ENCODE measurements at places on chromosomes 7 and 10. TPM values are rescaled to one million over a fixed set of nuclear protein-coding genes. Genes with fewer than 3 reads are reported as not detected.

UCN3 gene
- polyA plus RNA-seq, result 1.0 TPM

CALHM3 gene
- polyA plus RNA-seq, result not detected

VAX1 gene
- polyA plus RNA-seq, result not detected

DNA sequence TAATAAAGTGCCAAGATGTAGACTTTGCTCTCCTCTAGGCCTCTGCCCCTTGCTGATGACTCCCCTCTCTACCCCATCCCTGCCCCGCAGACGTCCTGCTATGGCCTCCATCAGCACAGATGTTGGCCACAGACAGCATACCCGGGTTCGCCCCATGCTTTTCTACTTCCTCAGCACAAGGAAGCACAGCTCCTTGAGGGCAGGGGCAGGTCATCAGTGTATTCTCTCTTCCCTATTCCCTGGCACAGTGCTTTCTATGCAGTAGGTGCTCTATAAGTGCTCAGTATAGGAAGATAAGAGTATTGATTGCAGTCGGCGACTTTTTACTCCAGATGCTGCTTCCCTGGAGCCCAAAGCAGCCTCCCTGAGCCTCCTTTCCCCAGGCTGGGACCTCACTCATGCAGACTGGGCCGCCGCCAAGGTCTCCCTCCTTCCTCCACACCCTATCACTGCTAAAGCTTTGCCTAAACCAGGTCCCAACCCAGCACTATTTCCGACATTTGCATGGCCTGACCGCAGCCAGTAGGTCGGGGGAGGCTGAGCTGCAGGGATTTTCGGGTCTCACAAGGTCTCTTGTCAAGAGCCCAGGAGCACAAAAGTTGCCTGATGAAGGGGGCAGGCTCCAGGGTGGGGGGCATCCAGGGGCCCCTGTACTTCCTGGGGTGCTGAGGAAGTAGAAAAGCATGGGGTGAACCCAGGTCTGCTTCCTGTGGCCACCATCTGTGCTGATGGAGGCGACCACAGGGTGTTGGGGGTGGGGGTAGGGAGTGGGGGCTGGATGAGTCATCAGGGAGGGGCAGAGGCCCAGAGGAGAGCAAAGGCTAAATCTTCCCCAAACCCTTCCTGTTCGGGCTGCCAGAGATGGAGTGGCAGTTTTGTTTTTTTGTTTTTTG, 8.0 kb downstream of the CALHM3 start:
- no peak for DNase-seq

DNA sequence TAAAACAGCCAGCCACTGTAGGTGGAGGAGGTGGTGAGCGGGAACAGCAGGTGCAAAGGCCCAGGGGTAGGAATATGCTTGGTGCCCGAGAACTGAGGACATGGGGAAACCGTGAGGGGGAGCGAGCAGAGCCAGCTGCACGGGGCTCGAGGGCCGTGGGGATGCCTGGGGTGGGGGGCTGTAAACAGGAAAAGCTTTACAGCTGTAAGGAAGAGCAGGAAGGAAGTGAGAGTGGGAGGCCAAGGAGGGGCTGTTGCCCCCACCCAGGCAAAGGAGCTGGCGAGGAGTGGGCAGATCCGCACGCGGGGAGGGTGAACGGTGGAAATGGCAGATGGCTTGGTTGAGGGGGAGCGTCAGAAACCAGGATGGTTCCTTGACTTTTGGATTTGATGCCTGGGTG, 34.4 kb downstream of the ZMIZ1 start:
- no peak for DNase-seq

GRCh38 chr7:42588876-42589275, 323.0 kb downstream of the C7orf25 start:
- no peak for DNase-seq

GRCh38 chr10:15393139-15393825, 22.2 kb upstream of the FAM171A1 start:
- no peak for DNase-seq

DNA sequence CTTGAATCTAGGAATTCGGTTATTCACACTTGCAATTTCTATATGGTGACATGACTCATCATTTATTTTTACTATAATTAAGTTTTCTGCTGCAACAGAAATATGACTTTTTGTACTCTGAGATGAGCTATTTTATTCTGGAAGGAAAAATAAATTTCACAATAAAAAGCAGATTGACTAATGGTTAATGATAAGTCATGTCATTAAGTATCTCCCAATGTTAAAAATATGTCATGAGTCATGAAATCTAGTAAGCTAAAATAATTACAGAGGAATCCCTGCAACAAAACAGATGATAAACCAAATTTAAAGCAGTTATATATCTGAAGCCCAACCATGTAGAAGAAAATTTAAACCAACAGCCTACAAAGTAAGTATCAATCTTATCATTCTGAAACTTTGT, 149.2 kb downstream of the CACNA2D1 start:
- no peak for DNase-seq

- DNase-seq, result no peak
Measured at GRCh38 chr10:86347856-86348255, 18.7 kb downstream of the GRID1 start.

DNA sequence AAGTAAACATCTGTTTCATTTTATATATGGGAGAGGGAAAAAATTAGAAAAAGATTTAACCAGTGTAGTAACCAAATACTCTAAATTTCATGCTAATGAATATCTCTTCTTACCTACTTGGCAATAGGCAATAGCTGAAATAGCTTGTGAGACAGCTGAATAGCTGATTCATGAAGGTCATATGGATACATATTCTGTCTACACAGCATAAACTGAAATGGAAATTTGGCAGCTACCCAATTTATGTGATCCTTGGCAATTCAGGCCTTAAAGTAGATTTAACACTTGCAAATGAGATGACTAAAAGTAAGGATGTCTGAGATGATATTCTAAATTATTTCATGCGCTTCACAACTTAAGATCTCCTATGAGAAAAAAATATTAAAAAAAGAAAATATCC, 261.2 kb upstream of the SEMA3A start:
- no peak for DNase-seq

GRCh38 chr10:31739711-31740110, 188.9 kb downstream of the ARHGAP12 start:
- DNase-seq, result no peak

GRCh38 chr7:67625257-67625737, 628.7 kb downstream of the TYW1 start:
- DNase-seq, result peak; percentile 85

DNA sequence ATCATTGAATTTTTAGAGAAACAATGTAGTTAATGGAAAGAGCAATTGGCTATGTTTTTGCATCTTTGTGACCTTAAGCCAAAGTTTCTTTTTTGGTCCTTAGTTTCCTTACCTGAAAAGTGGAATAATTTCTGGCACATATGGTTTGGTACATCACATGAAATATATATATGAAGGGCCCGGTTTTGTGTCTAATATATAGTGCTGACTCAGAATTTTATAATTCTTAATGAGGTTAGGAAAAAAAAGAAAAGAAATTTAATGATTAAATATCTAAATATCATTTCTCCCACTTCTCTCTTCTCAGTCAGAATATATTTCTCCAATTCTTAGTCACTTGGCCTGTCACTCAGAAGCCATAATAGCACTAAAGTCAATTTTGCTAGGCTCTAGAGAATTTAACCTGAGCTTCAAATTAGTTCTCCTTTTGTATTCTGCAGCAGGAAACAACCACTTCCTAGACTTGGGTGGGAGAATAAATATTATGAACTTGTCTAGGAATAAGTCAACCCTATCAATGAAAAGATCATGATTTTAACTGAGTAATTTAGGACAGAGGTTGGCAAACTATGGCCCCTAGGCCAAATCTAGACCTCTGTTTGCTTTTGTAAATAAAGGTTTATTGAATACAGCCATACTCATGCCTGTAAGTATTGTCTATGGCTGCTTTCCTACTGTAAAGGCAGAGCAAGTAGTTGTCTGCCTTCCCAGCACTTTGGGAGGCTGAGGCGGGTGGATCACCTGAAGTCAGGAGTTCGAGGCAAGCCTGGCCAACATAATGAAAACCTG, 34.6 kb downstream of the PPP1R9A start:
- no peak for DNase-seq

DNA sequence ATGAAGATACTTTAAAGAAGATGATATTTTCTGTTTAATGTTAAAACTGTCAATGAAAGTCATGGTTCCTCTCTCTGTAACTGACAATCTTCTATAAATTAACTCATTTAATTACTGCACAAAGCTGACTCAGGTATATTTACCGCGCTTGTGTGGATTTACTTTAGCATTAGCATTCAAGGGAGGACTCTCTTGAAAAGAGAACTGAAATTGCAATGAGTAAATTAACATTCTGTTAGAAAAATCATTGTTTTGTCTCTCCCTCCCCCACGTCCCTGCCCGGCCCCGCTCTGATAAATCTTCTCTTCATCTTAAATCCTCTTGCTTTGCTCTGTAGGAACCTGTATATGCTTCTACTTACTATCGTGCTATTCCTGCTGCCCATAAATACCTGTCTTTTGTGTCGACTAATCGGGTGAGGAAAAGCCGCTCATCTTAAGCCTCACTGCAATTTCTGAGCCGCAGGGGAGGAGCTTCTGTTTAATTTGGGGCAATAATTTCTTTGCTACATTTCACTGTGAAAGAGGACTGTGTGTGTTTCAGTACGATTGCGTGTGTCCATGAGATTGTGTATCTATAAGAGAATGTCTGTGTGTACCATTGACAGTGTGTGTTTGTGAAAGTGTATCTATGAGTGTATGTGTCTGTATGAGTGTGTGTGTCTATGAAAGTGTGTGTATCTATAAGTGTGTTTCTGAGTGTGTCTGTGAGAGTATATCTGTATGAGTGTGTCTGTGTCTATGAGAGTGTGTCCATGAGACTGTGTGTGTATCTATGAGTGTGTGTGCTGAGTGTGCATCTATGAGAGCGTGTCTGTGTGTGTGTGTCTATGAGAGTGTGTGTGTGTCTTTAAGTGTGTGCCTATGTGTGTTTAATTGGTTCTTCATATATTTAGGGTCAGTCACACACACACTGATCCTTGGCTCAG, 46.5 kb upstream of the LYZL2 start:
- no peak for DNase-seq

DNA sequence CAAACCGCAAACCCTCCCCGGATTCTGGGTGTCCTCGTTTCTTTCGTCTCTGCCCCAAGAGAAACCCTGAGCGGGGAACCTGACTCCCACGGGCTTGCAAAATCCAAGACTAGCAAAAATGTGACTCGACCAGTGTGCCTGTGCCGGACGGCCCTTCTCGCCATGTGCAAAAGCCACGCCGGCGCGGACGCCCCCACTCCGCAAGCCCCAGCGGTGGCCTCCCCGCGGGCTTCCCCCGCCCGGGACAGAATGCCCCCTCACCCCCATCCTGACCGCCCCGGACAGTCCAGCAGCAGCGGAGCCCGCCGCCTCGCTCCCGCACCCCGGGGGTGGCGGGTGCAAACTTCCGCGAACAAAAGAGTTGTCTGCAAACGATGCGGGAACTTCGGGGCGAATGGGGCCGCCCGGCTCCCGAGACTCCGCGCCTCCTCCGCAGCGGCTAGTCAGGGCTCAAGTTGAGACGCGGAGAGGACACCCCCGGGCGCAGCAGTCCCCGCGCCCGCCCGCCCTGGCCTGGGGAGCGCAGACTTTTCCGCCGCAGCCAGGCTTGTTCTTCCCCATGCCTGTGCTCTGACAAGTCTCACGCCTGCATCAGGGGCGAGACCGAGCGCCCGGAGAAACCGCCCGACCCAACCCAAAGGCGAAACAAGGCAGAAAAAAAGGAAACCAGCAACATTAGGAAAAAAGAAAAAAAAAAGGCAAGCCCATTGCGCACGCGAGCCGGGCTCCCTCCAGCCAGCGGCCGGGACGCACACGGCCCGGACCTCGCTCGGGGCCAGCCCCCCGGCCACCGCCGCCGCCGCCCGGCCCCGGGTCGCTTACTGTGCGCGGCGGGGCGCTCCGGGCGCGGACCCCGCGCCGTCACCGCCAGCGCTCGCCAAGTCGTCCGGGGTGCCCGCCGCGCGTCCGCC, 732 bp downstream of the FAM53B start:
- no peak for DNase-seq

DNA sequence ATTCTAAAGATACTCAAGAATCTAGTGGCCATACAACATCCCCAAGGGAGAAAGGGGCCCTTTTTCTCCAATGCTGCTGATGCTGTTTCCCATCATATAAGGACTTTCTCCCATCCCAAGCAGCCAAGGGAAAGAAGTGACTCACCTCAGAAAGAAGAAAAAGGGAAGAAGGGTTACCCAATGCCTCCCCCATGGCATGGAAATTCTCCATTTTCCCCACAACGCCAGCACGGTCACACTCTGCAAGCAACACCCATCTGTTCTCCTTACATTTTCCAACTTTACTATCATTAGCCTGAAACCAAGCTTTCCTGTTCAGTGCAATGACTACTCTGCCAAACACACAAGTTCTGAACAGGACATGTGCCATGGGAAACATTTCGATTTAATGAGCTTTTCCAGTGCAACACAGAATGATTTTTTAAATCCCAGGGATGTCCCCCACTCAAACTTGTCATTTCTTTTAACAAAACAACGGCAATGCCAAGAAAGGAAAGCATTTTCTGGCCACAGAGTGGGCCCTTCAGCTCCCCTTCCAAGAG, 67.9 kb downstream of the PTPRN2 start:
- DNase-seq, result no peak

DNA sequence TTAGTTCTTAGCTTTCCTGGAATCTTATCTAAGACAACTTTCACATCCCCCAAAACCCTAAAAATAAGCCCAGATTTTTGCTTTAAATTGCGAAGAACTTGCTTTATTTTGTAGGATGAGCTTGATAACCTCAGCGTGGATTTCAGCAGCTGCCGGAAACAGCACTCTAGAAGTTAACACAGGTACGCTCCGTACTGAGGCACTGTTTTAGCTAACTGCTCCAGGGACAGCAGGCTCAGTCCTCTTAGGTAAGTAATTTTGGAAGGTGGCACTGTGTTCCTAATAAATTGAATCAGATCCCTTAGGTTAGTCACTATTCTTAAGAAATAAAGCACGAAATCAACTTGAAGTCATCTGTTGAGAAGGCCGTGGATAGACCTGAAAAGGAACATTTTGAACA, 2.2 kb upstream of the AUTS2 start:
- no peak for DNase-seq

- no peak for DNase-seq
Measured at GRCh38 chr7:36755484-36755883, 31.2 kb upstream of the AOAH start.

GRCh38 chr7:45292481-45292880, 134.9 kb downstream of the RAMP3 start:
- DNase-seq, result no peak

DNA sequence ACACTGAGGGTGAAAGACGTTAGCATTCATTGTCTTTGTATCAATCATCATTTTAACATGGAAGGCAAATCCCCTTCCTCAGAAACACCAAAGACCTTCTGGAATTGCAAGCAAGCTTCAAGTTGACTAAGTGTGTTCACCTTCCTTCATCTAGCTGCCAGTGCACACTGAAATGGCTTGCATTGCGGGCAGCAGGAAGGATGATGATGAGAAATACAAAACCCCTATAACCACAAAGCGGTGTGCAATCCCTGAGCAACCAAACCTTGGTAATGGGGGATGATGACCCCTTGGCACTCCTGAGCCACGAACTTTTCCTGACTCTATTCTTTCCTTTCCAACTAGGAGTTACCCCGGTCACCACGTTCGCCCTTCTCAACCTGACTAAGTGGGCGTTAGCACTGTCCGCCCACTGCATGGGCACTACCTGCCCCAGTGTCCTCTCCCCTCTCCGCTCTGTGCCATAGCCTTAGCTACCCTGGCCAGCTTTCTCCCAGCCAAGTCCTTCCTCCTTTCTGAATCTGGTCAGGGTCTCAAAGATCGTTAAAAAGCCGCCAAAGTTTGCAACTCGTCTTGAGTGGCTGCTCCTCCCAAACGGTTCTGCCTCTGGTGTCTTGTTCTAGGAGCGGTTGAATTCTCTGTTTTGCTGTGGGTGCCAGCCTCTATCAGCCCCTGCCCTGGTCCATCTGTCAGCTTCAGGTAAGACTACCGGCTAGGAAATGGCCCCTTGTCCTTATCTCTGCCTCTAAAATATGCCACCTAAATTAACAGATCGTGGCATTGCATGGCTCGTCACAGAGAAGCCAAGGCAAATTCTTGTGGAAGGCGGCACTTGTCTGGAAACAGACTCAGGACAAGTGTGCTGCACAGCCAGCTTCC, 586 bp upstream of the AOC1 start:
- DNase-seq, result no peak

Measured in left kidney (tissue), 8 donors.